ENCODE measurements at places on chromosomes 11 and 22.

DNA sequence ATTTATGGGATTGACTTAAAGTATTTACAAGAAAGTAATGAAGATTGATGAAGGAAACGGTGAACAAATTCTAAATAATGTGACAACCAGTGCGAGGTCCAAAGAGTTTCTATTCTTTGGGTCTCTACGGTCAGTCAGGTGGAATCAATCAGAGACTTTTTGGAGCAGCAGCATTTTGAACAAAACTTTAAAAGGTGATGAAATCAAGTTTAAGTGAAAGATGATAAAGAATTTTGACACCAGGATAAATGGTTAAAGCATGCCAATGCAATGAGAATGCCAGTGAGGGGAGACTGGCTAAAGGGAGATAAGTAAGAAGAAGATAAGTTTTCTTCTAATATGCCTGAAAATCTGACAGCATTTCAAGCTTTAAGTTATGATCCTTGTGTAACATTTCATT is 67.9 kb downstream of the DCUN1D5 start:
- no peak for DNase-seq

GRCh38 chr11:9357041-9357440 is 27.4 kb upstream of the IPO7 start:
- DNase-seq: no peak

- no peak for DNase-seq
Observed at GRCh38 chr11:19802773-19803293, 90.2 kb downstream of the NAV2 start.

- no peak for DNase-seq
Observed at GRCh38 chr11:89626366-89626765, 83.7 kb upstream of the TRIM77 start.

- DNase-seq: no peak
Observed at GRCh38 chr11:67541198-67541597, 18.0 kb upstream of the CABP2 start.

DNA sequence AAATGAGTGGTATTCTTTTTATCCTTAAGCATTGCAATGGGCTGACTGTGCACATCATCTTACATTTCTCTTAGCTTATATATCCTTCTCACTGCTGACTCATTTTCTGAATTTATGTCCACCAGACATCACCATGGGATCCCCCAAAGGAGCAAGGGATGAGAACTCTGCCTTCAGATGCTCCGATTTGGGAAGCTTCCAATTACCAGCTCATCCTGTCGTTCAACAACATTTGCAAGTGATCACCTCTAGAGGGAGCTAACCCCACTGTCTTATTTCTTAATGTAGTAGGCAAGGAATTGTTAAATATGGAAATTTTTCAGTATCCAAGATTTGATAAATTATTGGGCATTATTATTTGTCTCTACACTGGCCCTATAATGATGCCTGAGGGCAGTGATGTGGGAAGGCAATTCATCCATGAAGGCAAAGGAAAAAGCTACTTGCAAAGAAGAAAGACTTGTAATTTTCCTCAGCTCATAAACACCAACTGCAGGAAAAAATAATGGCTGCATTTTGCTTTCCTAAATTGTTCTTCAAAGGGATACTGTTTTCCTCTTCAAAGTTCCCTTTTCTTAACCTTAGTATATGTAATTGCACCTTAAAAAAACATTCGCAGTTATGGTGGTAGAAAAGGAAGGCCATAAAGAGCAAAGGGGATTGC is 102.4 kb upstream of the FSHB start:
- peak; percentile 9 for DNase-seq

GRCh38 chr11:118054712-118055640 is 21.9 kb upstream of the TMPRSS4 start:
- DNase-seq: no peak

DNA sequence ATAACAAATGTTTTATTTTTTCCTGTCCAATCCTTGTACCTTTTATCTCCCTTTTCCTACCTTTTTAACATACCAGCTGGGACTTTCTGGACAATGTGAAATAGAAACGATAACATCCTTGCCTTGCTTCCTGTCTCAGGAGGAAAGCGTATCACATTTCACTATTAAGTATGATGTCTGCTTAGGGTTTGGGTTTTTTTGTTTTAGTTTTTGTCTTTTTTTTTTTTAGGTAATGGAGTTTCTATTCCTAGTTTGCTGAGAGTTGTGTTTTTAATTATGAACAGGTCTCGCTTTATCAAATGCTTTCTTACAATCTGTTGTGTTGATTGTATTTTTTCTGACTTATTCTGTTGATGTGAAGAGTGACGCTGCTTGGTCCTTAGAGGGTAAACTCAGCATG is 64.2 kb upstream of the KCNQ1OT1 start:
- no peak for DNase-seq

DNA sequence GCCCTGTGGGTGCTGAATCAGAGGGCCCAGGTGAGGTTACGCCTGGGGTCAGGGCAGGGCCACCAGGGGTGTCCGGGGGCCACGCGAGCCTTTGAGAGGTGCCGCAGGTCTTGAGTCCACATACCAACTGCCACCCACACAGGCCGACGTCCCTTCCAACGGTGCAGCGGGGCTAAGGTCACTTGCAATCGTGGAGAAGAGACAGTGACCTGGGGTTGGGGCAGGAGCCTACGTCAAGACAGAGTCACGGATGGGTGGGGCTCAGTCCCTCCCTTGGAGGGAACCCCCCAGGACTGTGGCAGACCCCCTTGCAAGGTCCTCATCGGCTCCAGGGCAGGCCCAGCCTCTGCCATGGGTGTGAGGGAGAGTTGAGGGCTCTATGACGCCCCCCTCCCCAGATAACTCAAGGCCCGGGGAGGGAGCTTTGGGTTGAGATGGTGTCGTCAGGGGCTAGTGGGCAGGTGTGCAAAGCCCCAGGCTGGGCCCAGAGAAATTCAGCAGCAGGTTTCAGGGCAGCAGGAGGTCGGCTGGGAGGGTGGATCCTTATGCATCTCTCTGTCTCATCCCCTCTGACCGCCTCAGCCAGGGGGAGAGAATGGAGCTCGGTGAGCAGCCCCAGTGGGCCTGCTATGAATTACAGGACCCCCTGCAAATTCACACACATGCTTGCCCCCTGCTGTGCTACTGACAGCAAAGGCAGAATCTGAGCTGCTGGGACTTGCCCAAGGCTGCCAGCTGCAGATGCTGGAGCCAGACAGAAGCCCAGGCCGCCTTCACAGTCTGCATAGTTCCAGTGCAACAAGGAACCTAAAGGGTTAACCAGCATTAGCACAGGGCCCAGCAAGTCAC is 60.0 kb downstream of the MYEOV start:
- no peak for DNase-seq

DNA sequence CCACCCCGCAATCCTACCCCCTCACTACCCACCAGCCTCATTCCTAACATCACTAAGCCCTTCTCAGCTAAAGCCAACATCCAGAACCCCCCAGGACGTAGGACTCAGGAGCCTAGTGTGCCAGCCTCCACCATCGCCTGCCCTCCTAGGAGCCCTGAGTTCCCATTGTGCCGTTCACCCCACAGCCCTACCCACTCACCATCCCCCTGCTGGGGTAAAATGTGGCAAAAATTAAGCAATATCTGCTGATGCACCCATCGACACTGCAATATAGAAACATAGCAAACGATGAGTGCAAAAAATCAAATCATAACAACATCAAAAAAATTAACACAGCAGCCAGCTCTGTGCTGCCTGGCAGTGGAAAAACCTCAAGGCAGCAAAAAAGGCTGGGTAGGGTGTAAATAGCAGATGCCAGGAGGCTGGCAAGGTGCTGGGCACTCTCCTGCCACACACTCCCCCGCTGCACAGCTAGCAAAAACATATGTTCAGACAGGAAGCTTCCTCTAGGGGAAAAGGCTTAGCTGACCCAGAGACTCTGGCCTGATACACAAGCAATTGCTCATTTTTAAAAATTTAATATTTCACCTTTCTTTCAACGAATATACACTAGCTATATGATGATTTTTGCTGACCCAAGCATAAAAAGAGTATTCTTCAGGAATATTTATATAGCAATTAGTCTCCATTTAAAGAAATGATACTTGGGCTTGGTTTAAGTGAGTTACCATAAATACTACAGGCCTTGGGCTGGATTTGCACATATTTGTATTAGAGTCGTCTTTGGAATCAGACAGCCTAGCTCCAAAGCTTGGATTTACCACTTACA is 33.8 kb downstream of the PRDM10 start:
- DNase-seq: peak; percentile 22

GRCh38 chr11:75473684-75474083 is 40.7 kb upstream of the KLHL35 start:
- no peak for DNase-seq

- DNase-seq: no peak
Observed at GRCh38 chr11:124873951-124874350, 8.7 kb downstream of the ROBO3 start.

- peak; percentile 78 for DNase-seq
Observed at GRCh38 chr11:9601037-9601875, 27.8 kb downstream of the WEE1 start.

DNA sequence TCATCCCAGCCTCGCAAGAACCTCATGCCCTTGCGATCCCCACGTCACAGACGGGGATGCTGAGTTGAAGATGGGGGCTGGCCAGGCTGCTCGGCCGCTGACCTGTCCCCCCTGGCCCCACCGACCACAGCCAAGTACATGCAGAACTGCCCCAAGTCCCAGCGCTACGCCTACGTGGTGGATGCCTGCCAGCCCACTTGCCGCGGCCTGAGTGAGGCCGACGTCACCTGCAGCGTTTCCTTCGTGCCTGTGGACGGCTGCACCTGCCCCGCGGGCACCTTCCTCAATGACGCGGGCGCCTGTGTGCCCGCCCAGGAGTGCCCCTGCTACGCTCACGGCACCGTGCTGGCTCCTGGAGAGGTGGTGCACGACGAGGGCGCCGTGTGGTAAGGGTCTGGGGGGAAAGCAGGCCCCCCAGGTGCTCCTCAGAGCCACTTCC is 10.0 kb downstream of the MUC5B start:
- no peak for DNase-seq

DNA sequence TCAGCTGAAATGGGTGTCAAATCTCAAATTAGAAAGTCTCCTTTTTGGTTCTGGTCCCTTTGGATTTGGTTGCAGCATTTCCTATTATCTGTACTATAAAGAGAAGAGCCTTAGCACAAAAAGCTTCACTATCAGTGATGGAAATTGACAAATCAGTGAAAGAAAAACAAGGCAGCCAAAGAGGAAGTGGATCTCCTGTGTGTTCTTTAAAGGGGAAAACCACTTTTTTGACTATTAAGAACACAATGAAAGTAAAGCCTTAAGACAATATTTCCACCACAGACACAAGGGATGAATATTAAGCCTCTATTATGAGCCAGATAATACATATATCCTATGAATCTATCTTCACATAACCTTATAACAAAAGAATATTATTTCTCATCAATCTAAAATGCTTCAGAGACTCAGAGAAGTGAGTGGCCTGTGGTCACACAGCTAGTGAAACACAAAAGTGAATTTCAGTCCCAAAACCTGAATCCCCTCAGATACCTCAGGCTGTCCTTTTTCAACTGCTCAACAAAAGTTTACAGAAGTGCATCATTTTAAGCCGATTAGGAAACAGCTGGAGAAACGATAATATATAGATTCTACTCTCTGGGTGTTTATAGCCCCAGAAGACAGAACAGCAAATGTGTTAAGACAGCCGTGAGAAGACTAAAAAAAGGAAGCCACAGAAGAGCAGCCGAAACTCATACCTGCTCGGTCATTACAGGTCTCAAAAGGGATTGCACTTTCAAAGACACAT is 24.4 kb upstream of the FSHB start:
- DNase-seq: no peak

GRCh38 chr11:64299847-64300648 is at the start of gene CATSPERZ:
CATSPERZ (plus strand) TSS chr11:64300358; CDS start chr11:64300411, 53 bp downstream.
- DNase-seq: no peak

GRCh38 chr11:17554487-17554886 is 7.4 kb downstream of the OTOG start:
- no peak for DNase-seq

- no peak for DNase-seq
Observed at GRCh38 chr11:61198361-61198760, 5.0 kb upstream of the PGA3 start.

DNA sequence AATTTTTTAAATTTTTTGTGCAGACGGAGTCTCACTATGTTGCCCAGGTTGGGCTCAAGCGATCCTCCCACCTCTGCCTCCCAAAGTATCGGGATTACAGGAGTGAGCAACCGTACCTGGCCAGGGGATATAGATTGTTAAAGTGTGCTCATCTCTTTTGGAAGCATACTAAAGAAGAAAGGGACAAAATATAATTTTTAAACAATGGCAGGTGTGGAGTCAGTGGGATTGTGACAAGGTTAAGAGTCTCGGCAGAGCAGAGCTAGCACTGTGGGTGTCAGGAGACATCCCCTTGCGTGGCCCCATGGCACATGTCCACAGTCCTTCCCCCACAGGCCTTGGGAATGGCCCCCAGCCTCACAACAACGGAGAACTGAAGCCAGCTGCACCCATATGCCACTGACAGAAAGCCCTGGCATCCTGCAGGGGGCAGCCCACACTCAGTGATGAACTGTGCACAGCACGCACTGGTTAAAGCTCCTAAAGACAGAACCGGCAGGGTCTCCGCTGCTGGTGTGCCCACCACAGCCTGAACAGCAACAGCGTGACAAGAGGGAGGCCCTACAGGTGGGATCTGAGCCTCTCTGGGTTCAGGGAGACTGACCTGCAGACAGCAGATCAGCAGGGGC is 29.9 kb downstream of the SERPIND1 start:
- no peak for DNase-seq

- no peak for DNase-seq
Observed at GRCh38 chr11:17535488-17535887, 8.7 kb downstream of the USH1C start.

- DNase-seq: no peak
Observed at GRCh38 chr11:5286351-5286750, 15.4 kb downstream of the OR51B4 start.

- DNase-seq: peak; percentile 28
Observed at GRCh38 chr11:93623920-93624319, 37.6 kb upstream of the CEP295 start.

DNA sequence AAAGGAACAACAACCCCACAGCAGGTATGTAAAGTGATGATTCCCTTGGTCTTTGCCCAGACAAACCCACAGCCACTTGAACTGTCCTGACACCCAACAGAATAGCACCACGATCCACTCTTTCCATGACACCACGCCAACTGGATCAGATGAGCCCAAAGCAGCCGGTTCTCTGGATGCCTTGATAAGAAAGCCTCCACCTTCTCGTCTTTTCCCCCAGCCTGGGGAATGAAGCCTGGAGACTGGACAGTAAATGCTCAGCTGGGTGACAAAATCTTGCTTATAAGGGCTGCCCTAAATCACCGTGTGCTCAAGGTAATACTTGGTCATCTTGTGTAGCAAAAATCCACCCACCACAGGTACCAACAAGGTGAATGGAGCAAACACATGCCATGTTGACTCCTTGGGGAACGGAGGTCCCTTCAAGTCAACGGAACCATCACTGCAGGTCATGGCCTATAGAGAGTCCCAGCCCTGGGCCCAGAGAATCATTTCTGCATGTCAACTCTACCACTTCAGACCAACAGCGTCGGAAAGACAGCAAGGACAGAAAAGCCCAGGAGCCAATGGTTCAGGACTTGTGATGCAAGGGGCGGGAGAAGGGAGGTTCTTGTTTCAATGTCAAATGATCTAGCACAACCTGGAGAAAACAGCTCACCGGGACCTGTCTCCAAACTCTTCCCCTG is 2.2 kb upstream of the MYO18B start:
- DNase-seq: no peak

GRCh38 chr11:73396985-73397384 is 20.8 kb downstream of the RELT start:
- no peak for DNase-seq

Measured in inflammatory macrophage treated with lipopolysaccharide for 1 hour (primary cell).